ENCODE measurements at places on chromosomes 6 and 20.
A peak's percentile ranks its signal among the peaks of the same experiment; 100 is the strongest.

DNA sequence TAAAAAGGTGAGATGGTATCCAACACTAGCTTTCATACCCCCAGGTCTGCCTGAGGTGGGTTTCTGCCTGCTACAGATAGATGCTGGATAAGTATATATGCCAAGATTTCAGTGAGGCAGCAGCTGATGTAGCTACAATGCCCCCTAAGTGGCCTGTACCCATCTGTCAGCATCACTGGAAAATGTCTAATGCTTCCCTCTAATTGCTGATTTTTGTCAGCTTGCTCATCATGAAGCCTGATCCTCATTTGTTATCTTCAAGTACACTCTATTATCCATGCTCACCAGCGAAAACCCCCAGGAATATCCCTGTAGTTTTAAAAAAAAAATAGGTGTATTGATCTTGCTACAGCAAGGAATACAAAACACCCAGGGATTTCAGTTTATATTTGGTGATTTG lies 32.2 kb downstream of the OPRM1 start:
- no peak for DNase-seq

DNA sequence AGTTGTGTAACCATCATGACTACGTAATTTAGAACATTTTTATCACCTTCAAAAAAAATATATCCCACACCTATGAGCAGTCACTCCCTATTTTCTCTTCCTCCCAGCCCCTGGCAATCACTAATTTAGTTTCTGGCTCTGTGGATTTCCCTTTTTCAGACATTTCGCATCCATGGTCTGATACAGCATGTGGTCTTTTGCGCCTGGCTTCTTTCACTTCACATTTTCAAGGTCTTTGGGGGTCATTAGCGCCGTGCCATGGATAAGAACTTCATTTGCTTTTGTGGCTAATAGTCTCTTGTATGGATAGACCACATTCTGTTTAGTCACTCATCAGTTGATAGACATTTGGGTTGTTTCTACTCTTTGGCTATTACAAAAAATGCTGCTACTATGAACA lies 44.9 kb upstream of the DUSP22 start:
- no peak for DNase-seq

- DNase-seq = no peak
These were observed 118.9 kb upstream of the EXOC2 start for GRCh38 chr6:811831-812230.

GRCh38 chr20:44089987-44090674 lies 96.9 kb downstream of the JPH2 start:
- peak; percentile 82 for DNase-seq

- DNase-seq = no peak
These were observed 108.4 kb upstream of the PLEKHG1 start for GRCh38 chr6:150491131-150491810.

DNA sequence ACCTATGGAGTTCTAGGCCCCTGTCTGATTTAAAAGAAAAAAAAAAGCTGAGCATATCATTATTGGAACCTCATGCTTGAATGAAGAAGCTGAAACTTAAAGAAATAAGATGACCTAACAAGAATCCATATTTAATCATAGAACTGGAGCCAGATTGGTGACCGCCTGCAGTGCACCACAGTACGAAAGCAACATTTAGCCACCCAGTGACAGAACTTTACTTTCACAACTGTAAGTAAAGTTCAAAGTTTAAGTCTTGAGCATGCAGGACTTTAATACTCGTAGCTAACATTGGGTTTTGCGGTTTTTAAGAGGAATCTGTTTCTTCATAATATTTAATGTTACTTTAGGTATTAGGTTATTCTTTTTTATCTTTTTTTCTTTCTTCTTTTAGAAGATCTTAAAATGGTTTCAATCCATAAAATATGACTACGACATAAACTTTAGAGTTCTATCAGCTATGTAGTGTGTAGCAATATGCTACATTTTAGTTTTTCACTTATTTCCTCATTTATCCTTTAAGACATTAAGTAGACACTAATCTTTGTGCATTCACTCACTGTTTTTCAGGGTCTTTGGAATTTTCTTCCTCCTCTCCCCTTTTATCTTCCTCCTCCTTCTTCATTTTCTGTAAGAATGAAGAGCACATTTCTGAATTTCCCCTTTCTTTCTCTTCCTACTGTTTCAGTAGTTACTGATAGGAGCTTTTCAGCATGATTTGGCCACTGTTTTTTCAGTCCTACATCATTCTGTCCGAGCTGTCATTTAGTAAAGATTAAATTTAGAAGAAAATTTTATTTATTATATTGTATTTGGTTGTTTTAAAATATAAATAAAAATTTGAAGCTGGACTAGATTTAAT lies 514.1 kb downstream of the GRIK2 start:
- no peak for DNase-seq

DNA sequence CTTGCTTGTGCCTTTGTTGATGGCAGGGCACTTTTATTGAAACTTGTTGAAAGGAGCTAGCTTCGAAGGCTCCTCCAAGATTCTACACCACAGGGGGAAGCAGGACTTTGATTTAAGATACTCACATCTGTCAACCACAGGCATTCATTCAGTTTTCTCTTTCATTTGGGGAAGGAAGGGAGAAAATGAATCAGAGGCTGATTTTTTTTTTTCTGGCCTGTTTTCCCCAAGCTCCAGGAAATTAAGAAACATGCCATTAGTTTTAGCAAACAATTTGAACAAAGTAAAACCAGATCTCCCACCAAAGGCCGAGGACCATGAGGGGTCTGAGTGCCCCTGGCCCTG lies 8.7 kb upstream of the APCDD1L start:
- no peak for DNase-seq

GRCh38 chr6:110617057-110617456 lies 140.6 kb upstream of the SLC22A16 start:
- DNase-seq = no peak

GRCh38 chr6:100344761-100345160 lies 120.0 kb downstream of the SIM1 start:
- no peak for DNase-seq

DNA sequence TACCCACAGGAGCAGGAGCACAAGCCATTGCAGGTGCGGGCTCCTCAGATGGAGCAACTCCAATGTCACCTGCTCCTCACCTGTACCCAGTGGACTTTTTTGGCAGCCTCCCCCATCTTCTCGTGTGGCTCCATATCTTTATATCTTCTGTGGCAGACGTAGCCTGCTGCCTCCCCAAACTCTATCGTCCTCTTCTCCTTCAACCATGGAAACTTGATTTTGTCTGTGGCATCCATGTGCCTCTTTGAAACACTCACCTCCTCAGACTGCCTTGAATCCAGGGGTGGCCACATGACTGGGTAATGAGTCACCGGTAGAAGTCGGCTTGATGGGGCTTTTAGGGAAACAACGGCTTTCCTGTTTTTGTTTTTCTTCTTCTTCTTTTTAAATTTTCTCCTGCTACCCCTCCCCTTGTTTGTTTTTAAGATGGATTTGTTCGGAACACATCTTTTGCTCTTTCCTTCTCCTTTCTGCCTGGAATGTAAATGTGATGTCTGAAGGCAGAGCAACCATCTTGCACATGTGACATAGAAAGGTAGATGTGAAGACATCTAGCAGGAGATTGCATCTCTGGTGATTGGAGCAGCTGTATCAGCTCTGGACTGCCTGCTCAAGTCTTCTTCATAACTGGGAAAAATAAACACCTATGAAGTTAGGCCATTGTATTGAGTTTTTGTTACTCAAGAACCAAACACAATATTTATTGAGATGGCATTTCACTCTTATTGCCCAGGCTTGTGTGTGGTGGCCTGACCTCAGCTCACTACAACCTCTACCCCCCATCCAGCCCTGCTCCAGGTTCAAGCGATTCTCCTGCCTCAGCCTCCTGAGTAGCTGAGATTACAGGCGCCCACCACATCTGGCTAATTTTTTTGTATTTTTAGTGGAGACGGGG lies 69.9 kb upstream of the DDR1 start:
- no peak for DNase-seq

DNA sequence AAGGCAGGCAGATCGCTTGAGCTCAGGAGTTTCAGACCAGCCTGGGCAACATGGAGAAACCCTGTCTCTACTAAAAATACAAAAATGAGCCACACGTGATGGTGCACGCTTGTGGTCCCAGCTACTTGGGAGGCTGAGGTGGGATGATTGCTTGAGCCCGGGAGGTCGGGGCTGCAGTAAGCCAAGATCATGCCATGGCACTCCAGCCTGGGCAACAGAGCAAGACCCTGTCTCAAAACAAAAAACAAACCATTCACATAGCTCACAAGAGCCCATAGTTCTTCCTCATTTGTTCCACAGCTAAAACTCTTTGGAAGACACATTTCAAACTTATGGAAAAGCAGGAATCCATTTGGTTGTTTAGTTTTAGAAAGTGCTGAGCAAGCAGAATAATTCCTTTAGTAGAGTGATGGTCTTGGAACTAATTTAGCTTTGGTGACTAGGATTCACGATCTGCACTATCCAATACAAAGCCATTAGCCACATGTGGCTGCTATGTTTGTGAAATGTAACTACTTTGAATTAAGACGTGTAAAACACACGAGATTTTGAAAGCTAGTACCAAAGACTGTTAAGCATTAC lies 4.1 kb downstream of the ZNFX1 start:
- DNase-seq = no peak

- DNase-seq = no peak
These were observed 133.1 kb upstream of the BACH2 start for GRCh38 chr6:90429713-90430112.

GRCh38 chr20:51610761-51611624 lies 68.5 kb upstream of the NFATC2 start:
- DNase-seq = no peak

DNA sequence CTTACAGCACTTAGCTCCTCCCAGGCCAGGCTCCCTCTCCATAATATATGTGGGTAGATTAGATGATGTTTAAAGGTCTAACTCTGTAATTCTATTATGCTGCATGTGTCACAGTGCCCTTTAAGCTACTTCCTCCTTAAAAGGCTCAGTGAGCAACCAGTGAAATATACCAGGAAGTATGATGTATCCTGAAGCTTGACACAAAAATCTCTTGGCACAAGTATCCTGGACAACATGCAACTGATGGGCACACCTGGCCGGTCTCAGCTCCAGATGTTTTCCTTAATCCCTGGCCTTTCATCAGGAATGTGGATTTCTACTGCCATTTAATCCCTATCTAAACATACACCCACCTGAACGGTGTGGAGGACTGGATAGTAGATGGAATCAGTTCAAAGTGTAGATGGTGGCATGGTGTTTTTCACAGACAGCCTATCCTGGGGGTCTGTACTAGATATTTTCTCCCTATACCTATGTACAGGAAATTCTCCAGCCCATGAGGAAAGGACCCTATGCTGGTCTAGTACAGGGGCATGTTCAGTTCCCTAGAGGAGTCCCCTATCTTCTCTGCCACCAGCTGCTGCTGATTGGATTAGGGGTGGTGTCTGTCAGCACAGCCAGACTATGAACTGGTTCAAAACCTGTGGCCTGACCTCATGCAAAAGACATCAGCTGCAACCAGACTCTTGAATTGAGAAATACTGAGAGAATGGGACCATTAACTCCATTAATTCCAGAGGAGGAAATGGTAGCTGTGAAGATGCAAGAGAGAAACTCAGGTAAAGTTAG lies 59.4 kb upstream of the CITED2 start:
- peak; percentile 73 for DNase-seq

GRCh38 chr6:81633391-81633790 lies 119.1 kb downstream of the TENT5A start:
- DNase-seq = no peak

GRCh38 chr6:90140683-90141082 lies 156.0 kb downstream of the BACH2 start:
- no peak for DNase-seq

Data from T47D (cell line).